GM04503 (cell line): ENCODE measurements at places on chromosomes 13 and 19.

- DNase-seq: no peak
Measured at GRCh38 chr19:51292971-51293370, 18.5 kb upstream of the IGLON5 start.

- DNase-seq: no peak
Measured at GRCh38 chr13:113641426-113641825, 16.6 kb downstream of the ATP4B start.

DNA sequence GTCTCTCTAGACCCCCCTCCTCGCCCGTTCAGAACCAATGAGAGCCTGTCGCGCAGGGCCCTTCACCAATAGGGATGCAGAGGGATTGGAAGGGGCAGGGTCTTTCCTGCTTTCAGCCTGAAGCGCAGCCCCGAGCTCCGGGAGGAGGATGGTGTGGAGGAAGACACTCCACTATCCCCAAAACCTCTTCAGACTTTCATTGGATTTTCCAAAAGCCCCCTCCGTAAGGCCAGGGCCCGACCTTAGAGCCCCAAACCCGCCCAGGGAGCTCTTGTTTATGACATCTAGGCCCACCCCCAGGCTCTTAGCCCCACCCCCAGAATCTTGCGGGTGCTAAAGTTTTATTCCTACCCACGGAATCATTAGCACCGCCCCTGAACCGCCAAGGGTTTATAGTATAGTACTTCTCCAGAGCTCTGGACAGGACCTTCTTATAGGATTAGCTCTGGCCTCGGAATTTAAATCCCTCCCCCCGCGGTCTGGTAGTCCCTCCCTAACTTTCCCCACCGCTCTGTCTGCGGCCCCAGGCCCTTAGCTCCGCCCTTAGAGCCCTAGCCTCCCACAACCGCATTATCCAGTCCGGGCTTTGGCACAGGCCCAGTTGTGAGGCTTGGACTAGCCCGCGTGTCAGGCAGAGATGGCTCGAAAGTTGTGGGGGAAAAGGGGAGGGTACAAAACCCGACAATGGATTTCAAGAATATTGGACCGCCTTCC lies 6.6 kb upstream of the EML2 start:
- DNase-seq: no peak

DNA sequence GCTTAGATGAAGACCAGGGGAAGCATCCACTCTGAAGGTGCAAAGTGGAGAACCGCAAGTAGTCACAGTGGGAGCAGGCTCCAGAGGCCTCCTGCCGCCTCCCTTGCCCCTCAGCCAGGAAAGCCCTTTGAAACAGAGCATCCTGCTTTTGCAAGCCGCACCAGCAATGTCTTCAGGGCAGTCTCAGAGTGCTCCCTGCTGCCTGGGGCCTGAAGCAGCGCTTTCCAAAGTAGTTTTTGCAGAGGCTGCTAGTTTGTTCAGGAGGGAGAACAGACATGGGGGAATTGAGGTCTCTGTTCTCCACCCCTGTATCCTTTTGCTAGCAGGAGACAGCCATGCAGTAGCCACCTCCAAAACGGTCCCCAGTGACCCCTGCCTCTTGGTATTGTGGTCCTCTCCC lies 15.8 kb upstream of the POP4 start:
- no peak for DNase-seq

GRCh38 chr13:71587817-71588216 lies 279.2 kb downstream of the DACH1 start:
- DNase-seq: no peak

- DNase-seq: no peak
Measured at GRCh38 chr19:13001502-13002165, 6.4 kb downstream of the NFIX start.

GRCh38 chr19:43739439-43740235 lies 15.1 kb downstream of the SMG9 start:
- DNase-seq: no peak

GRCh38 chr13:22235285-22235949 lies 564.5 kb downstream of the FGF9 start:
- no peak for DNase-seq

DNA sequence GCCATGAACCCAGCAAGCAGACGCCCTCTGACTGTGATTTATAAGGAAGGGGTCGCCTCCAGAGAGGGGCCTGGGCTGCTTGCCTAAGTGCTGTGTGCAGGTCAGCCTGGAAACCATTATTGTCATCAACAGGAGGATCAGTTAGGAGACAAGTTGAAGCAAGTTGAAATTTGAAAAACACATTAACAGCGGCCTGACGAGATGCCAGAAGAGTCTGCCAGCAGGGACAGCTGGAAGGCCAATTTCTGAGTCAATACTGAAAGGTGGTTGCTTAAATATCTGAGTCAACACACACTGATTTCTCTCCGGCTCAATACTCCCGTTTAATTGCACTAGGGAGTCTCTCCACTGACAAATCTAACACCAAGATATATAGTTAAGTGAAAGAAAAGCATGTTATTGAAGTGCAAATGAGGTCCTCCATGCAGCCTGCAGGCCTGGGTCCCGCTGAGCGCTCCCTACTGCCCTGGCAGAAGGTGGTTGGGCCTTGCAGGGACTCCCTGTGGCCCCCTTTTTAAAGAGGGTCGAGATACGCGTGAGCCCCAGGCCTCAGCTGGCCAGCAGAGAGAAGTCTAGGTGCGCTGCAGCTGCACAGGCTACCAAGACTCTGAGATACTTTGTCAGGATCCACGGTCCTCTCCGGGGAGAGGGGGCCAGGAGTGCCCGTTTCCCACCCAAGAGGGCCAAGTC lies 91.1 kb downstream of the RNASEH2B start:
- peak; percentile 53 for DNase-seq

DNA sequence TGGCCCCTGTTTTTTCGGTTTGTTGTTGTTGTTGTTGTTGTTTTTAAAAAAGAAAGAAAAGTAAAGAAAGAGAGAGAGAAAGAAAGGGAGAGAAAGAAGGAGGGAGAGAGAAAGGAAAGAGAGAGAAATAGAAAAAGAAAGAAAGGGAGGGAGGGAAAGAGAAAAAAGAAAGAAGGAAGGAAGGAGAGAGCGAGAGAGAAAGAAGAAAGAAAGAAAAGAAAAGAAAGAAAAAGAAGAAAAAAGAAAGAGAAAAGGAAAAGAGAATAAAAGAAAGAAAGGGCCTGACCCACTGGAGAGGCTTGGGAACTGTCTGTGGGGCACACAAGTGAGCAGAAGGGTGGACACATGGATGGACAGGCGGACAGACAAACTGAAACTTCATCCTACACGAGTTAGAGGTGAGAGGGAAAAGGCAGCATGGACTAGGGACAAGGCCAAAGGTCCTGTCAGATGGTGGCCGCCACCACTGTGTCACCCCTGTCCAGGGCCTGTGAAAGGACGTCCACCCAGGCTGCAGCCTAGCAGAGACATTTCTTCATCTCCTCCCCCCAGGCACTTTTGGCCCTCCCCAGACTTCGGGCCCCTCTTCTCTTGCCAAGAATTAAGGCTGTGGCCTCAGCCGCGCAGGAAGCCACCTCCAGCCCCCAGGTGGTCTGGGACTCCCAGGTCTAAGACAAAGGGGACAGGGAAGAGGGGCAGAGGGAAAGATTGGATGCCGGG lies 9.1 kb upstream of the BCAM start:
- no peak for DNase-seq

GRCh38 chr13:49302817-49303216 lies 55.1 kb downstream of the CDADC1 start:
- no peak for DNase-seq

DNA sequence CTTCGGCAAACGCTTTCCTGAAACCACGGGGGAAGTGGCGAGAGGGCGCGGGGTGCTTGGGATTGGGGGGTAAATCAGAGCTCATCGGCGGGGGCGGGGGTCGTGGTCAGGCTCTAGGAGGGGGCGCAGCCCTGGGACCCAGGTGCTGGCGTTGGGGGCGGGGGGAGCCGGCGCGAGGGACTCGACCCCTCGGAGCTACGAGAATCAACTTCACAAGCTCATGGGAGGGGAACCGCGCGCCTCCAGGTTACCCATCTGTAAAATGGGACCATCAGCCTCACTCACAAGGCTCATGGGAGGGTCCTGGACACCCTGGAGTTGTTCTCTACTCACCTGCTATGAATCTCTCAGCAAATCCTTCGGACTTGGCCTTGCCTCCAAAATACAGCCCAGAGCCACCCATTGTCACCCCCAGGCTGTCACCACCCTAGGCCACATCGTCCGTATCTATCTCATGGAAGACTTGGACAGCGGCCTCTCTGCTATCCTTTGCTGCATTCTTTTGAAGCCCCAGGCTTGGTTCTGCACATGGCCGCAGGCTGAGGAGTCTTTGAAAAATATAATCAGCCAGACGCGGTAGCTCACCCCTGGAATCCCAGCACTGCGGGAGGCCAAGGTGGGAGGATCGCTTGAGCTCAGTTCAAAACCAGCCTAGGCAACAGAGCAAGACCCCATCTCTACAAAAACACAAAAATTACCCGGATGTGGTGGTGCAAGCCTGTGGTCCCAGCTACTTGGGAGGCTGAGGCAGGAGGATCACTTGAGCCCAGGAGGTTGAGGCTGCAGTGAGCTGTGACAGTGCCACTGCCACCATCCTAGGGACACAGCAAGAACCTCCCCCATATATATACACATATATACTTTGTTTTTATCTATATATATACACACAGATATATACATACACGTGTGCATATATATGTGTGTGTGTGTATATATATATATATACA lies 939 bp upstream of the RANBP3 start:
- DNase-seq: no peak

DNA sequence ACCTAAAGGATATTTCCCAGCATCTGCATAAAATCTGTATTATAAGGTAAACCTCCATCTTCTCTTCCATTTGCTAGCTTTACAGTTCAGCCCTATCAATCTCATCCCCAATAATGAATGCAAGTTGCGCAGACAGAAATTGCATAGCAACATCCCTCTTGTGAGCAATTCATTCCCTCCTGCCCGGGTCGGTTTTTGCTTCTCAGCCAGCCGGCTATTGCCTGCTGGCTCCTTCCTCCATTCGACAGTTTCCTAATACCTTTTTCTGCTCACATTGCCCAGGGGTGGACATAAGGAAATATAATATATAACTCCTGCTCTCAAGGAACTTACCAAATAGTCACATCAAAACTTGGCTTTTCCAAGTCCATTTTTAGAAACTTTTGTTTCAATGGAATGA lies 125.2 kb downstream of the FGF9 start:
- DNase-seq: no peak

DNA sequence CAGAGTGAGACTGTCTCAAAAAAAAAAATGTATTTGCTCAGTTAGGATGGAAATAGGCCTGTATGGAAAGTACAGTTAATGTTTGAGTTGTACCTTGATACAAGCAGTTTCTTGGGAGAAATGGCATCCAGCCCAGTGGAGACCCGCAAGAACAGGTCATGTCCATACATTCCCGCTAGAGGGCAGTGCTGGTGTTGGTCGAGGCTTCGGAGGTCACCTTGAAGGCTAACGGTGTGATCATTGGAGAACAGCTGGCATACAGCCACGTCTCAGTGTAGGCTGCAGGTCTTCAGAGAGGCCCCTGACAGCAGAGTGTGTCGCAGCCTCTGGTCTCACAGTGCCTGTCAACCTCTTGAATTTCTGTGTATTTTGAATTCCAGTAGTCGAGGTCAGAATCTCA lies 7.5 kb downstream of the ZNF610 start:
- no peak for DNase-seq

DNA sequence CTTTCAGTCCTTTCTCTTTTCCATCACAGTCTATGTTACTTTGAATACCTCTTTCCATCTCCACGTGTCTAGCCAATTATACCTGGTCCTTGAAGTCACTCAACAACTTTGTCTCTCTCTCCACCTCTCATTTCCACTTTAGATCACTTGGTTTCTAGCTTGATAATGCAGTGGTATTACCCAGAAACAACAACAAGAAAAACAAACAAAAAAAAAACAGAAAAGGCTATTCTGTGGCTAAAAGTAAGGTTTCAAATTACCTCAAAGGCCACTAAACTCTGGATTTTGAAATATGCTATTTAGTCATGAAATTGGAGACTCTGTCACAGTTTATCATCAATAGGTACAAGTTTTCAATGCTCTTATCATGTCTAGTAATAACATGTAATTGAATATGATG lies 184.8 kb downstream of the PCDH9 start:
- no peak for DNase-seq

DNA sequence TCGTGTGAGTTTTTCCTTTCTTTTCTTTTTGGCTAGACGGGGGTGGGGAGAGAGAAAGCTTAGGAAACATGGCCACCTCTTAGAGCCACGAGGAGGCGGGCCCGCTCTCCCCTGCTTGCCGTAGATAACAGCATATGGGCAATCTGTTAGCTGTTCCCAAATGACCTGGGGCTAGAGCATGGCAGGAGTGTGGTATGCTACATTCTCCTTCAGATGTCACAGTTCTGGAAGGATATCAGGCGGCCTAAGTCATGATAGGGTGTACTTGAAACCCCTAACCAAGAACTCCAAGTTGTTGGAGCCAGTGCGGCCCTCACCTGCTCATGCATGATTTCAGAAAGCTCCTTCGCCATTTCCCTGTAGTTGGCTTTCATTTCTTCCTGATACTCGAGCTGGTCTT lies 44.3 kb upstream of the SLC15A1 start:
- DNase-seq: no peak

DNA sequence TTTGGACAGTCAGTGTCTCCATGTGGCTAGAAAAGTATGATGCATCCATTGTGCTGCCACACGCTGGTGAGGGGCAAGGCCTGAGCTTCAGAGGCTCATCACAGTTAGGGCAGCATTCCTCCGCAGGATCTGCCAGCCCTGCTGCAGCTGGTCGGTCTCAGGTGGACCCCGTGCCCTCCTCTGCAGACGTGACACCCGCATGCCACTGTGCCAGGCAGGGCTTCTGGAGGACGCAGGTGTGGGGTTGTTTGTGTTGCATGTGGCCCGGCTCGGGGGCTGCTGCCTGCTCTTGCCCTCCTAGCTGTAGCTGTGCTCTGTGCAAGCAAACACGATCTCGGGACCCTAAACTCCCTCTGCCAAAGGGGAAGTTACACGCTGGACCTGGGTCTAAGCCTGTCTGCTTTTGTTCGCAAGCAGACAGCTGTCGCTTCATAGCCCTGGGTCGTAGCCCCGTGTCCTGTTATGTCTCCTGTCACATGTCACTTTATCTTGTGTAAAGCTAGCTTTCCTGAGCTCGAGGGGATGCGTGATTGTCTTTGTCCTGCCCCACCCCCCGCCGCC lies 45.3 kb downstream of the SLC7A9 start:
- DNase-seq: no peak

GRCh38 chr13:110350049-110350448 lies 43.0 kb downstream of the COL4A2 start:
- no peak for DNase-seq

DNA sequence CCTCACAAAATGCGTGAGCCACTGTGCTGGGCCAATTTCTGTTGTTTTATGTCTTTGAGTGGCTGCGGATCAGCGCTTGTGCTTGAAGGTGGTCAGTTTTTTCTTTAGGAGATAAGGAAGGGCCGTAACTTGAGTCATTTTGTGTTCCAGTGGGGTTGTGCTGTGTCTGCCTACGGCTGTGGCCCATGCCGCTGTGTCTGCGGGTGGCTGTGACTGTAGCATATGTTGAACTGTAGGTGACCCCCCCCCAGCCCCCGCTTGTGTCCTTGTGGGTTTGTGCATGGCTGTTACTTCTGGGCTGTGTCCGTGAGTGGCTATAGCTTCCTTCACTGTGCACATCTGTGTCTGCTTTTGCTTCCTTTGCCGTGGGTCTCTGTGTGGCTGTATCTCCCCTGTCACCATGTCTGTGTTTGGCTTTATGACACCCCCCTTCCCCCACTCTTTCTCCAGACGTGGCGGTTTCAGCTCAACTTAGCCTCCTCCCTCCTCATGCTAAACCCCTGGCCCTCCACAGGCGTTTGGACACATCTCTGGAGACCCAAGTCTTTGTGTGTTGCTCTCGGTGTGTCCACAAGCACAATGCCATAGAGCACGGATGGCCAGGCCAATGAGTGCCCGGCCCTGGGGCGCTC lies 675 bp downstream of the PPP1R14A start:
- no peak for DNase-seq
